G401 (cell line): ENCODE measurements at places on chromosomes 12 and 14. TPM values are rescaled to one million over a fixed set of nuclear protein-coding genes. Genes with fewer than 3 reads are reported as not detected.

GRCh38 chr12:48773686-48774085 lies 15.2 kb downstream of the ADCY6 start:
- DNase-seq = no peak

- DNase-seq = no peak
These were observed 23.8 kb downstream of the EEA1 start for GRCh38 chr12:92905258-92905810.

The SCNN1A gene
- total RNA-seq = 28.7 and 67.9 TPM in 2 replicates

DNA sequence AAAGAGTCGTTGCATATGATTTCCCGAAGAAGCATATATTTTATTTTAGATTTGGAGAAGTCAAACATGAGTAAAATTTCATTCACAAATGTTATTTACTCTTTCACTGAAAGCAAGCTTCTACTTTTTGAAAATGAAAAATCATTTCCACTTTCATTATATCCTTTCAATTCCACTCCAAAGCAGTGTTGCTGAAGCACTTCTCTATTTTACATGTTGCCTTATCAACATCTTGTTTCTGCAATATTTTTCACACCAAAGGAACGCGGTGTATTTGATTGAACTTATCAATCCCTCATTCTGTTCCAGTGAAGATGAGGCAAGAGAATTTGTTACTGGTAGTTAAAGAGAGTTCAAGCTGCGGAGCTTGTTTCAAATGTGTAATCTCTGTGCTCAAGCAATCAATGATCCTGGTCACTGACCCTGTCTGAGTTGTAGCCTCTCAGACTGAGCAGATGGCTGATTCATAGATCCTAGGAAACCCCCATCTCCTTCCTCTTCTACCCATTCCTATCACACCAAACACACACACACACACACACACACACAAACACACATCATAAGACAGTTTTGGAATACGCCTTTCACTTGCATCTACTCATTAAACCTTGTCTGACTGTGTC lies 236.2 kb upstream of the FLRT2 start:
- DNase-seq = no peak

The CLEC14A gene
- total RNA-seq = not detected in 2 replicates

GRCh38 chr12:75205558-75205957 lies 4.1 kb downstream of the KCNC2 start:
- DNase-seq = no peak

The PRB2 gene
- not detected in 2 replicates for total RNA-seq

GRCh38 chr14:57362361-57362760 lies 28.0 kb upstream of the NAA30 start:
- DNase-seq = no peak

The GYS2 gene
- not detected in 2 replicates for total RNA-seq

DNA sequence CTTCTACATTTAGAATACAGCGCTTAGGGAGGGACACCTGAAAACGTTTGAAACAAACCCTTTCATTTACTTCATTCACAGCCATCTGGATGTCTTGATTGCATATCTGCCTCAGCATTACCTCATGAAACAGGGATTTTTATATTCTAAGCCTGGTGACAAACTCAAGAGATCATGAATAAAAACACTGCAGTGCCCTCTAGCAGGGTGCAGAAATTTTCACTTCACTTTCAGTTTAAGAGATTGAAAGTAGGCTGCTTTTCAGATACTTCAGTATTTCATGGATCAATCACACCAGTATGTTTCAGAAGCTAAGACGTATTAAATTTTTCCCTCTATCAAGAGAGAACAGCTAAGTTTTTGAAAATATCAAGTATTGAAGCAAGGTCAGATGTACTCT lies 467.8 kb downstream of the MDGA2 start:
- DNase-seq = no peak

DNA sequence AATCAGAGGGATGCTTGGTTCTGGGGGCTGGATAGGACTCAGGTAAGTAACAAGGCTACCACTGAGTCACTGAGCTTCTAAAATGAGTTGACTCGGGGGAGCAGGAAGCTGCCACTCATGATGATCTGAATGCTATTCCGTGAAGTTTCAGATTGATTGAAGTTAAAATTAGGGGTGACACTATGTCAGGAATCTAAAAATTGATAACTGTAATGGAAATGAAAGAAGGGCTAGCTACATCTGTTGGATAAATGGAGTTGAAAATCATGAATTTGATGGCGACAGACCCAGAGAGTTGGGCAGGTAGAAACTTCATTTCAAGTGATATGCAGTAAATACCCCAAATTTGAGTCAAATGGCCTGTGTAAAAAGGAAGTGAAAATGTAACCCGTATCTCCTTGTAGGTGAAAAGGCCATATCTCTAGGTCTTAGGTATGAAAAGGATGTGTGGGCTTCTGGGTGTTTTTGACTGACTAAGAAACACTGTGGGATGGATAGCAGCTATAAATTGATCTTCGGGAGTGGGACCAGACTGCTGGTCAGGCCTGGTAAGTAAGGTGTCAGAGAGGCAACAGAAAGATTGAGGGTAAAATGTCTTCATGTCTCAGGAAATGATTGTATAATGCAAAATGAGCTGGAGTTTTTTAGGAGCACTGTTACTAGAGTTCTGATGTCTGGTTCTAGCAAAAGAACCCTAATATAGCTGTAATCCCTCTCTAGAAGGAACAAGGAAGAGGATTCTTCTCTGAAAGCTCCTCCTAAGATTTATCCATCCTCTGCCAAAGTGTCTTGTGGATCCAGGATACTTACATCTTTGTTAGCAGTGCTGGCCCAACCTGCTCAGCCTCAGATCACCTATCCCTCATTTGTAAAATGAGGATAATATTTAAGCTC lies 57.3 kb downstream of the DAD1 start:
- no peak for DNase-seq
